ENCODE measurements at places on chromosomes 7 and 10.

- no peak for DNase-seq
These were observed 2.7 kb downstream of the PUS7 start for GRCh38 chr7:105519353-105519752.

- peak; percentile 80 for DNase-seq
These were observed 99.1 kb downstream of the ZNF680 start for GRCh38 chr7:64463636-64464375.

DNA sequence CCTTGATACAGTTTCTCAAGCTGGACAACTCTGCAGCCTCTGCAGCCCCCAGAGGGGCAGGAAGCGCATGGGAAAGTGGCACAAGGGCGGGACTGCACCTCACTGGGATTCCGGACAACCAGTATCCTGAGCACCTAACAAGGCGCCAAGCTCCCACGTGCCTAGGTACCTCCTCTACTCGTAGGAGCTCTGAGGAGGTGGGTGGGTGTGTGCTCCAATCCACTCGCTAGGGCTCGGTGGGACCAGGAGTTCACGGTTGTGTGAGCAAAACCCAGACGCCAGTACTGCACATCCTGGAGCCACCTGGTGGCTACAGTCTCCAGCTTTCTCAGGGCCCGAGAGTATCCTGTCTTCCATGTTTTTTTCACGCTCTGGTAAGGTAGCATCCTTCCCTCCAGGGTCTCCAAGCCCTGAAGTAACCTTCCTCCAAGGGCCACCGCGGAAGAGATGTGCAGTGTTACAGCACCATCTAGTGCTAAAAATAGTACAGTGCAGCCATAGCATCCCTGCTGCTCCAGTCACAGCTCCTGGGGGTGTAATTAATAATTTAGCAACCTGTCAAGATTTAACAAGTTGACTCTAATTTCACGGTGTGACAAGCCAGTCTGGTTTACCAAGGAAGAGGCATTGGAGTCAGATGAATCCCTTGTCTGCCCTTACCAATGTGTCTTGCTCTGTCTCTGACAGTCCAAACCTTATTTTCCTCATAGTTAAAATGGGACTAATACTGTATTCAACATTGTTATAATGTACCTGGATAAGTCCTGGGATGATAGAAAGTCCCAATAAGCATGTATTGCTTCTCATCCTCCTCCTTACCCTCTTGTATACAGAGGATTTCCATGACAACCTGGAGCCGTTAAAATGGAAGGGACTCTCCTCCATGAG is 70.4 kb downstream of the HERPUD2 start:
- DNase-seq: no peak

GRCh38 chr10:16960551-16960950 is 143.3 kb upstream of the RSU1 start:
- DNase-seq: no peak

DNA sequence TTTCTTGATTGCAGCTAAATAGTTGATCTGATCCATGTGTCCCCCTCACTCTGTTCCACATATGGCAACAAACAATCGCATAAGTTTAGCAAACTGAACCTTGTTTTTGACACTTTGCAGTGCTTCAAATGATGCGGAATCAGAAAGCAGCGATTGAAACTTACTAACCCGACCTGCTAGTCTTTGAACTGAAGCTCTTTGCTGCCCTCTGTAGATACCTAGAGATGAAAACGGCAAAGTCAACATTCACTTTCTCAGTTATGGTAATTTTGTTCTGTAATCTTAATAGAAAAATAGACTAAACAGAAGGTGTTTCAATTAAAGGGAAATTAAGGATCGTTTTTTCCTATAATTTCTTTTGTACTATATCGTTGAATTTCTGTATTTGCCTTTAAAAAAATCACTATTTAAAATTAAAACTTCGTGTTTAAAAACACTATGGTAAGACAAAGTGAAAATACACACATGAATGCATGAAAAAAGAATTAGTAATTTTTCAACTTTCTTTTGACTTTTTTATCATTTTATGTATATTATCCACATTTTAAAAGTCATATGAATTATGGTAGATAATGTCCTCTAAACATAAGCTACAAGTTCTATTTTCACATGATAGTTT is 276.5 kb downstream of the MAGI2 start:
- peak; percentile 4 for DNase-seq

- no peak for DNase-seq
These were observed 108.5 kb upstream of the ANLN start for GRCh38 chr7:36280840-36281812.

- DNase-seq: no peak
These were observed 135.1 kb downstream of the NRBF2 start for GRCh38 chr10:63268149-63268797.

DNA sequence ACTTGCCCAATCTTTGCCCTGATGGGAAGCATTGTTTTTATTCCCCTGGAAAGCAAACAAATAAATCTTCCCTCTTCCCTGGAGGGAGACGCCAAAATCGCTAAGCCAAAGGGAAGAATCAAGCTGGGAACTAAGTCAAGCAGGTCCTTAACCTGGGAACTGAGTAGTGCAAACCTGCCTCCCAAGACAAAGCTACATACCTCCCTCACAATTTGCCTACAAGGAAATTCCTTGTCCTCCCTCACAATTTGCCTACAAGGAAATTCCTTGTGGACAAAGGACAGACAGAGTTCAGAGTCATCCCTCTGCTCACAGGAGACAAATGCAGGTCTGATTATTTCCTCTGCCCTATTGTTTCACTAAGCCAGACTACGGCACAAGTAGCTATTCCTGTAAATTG is 50.5 kb downstream of the SPOCK2 start:
- DNase-seq: no peak

GRCh38 chr10:96987842-96988175 is 155.7 kb downstream of the LCOR start:
- no peak for DNase-seq

GRCh38 chr7:101717628-101718357 is 88.7 kb upstream of the MYL10 start:
- peak; percentile 95 for DNase-seq

DNA sequence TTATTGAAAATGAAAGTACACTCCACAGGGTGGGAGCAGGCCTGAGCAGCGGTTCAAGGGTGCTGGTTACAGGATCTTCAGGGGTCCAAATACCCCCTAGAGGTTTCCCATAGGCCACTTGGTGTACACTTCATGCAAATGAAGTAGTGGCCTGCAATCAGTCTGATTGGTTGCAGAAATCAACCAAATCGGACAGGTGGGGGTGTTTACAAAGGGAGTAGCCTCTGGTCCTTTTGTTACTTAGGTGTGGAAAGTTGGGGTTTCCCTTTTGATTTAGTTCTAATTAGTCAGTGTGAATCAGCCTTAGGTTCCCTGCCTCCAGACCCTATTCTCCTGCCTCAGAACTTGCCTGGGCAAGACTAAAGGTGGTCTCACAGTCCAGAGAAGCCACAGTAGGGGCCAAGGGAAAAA is 49.6 kb downstream of the SYPL1 start:
- no peak for DNase-seq

DNA sequence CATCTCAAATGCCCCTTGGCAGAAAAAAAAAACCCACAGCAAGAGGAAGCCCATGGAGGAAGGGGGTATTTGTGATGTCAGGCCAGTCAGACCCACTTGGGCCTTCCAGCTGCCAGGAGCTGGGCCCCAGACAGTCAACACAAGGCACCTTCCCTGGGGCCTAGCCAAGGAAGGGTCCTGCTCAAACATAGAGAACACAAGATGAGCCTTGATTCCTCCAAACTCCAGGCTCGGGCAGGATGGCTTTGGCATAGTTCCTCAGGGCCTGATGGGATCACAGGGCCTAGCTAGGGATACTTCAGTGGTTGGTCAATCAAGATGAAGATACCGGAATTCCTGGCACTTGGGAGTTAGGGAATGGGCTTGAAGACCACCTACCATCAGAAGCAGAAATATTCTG is 30.8 kb downstream of the DPCD start:
- no peak for DNase-seq

- no peak for DNase-seq
These were observed 26.1 kb downstream of the RAPGEF5 start for GRCh38 chr7:22330903-22331302.

DNA sequence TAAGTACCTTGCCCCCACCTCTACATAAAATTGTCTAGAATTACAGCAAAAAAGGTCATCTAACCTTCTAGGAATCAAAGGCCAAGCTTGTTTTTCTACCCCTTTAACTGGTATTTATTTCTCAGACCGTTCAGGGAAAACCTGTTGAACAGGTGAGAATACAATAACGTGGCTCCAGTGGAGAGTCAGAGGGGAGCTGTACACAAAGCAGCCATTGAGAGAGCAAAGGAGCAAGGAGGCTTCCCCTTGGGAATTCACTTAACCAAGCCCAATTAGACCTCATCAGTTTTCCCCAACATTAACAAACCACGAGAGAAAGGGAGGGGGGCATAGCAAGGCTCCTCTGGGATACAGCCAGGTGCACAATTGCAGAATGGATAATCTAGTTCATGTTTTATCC is 101.9 kb downstream of the ELMO1 start:
- no peak for DNase-seq

- DNase-seq: no peak
These were observed 152.9 kb upstream of the INHBA start for GRCh38 chr7:41855798-41856197.

DNA sequence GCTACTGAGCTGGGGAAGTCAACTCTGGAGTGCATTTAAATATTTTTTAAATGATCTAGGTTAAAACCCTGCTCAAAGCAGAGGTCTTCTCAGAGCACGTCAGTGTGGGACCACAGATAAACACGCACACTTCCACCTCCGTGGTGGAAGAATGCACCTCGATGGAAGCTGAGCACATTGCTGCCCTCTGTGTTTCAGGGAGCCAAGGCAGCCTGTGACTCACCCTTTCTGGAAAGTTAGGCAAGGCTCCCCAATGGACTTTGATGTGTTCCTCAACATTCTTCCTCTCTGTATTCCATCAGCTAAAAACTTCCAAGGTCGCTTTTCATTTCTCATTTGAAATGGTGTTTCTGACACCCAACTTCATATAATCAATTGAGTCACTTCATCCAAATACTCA is 170.8 kb upstream of the KMT2E start:
- no peak for DNase-seq

DNA sequence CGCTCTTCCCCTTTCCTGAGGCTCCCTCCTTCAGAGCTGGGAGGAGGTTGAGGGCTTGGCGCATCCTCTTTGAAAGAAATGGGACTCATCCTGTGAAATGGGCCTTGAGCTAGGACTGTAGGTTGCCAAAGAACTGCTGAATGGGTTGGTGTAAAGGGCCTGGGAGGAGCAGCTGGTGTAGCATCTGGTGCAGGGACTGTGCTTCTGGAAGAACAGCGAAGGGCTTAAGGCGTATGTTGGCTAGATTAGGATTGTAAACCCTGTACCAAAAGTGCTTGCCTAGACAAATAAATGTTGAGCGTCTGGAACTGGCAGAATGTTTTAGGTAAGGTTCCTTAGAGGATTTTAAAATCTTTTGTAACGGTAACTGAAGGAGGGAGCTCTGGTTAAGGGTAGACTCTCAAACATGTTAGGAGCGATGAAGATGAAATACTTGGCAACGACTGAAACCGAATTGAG is 563 bp downstream of the STAM start:
- DNase-seq: no peak

DNA sequence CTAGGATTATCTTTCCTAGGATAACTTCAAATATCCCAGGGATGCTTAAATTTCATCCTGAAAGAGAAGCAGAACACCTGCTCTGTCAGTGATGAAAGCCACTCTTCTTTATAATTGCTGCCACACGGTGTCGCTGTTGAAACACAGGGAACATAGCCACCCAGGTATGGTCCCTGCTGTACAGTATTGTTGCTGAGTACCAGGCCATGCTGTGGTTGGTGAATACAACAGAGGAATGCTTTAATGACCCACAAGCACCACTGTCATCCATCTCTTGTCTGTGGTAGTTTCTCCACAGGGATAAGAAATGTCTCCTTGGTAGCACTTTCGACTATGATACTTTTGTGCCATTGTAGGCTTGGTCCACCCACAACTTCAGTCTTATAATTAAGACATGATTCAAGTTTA is 70.6 kb upstream of the STARD3NL start:
- no peak for DNase-seq

- no peak for DNase-seq
These were observed 237.0 kb downstream of the WDR37 start for GRCh38 chr10:1293157-1293556.

DNA sequence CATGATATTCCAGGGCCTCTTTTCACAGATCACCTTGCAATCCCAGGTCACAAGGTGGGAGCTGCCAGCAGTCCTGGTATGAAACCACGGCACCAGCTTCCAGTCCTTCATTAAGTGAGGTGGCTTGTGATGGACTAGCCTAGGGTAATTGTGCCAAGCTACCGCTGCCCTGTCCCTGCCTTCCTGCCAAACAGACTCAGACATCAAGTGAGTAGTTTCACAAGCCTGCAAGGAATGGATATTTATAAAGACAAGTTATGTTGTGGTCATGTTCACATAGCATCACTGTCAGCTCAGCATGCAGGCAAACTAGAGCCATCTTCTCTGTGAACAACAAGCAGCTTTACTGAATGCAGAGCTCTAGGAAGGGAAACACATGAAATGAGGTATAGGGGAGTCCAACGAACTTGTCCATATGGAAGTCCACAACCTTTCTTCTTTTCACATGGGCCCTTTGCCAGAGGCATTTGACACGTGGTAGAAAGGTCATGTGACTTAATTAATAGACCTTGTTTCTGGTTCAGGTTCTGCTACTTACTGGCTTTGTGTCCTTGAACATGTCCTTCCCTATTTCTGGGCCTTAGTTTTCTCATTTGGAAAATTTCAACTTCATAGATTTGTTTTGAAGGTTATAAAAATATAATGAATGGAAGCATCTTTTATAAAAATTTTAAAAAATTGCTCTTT is 1061.2 kb downstream of the KCNMA1 start:
- no peak for DNase-seq

DNA sequence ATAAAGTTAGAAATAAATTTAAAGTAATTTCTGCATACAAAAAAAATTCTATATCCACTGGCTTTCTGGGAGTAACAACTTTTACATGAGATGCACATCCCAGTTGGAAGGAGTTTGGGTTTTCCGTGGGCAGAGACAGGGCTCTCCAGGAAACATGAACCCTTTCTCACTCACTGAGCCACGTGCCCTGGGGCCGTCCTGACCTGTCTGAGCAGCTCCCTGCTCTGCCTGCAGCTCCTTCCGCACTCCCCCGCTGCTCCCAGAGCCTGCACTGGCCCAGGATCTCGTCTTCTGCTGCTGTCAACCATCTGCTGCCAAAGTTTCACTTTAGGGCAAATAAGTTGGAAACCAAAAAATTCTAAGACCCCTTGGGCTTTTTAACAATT is 169.1 kb downstream of the DIP2C start:
- no peak for DNase-seq

DNA sequence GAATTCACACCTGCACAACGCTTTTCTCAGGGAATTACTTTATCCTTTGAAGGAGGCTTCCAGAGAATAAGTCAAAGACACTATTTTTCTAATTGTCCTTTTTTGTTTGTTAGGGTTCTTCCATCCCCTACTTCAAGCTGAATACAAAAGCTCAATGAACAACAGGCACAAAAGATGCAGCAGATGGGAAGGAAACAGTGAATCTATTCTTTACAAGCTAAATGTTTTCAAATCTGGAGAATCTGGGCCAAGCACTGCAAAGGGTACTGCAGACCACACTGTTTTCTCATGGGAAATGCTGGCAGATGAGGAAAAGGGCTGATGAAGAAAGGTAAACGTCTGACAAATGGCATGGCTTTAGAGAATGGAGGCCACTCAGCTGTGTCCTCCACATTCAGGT is 18.5 kb downstream of the LIPA start:
- DNase-seq: no peak

- DNase-seq: no peak
These were observed 69.9 kb downstream of the TMEM106B start for GRCh38 chr7:12281038-12281437.

GRCh38 chr7:115693779-115694178 is 336.8 kb downstream of the TFEC start:
- DNase-seq: no peak

GRCh38 chr7:27241189-27242056 is 1.2 kb upstream of the EVX1 start:
- no peak for DNase-seq

All from GF-D8 (cell line).